ENCODE measurements at places on chromosomes 12 and 14.

DNA sequence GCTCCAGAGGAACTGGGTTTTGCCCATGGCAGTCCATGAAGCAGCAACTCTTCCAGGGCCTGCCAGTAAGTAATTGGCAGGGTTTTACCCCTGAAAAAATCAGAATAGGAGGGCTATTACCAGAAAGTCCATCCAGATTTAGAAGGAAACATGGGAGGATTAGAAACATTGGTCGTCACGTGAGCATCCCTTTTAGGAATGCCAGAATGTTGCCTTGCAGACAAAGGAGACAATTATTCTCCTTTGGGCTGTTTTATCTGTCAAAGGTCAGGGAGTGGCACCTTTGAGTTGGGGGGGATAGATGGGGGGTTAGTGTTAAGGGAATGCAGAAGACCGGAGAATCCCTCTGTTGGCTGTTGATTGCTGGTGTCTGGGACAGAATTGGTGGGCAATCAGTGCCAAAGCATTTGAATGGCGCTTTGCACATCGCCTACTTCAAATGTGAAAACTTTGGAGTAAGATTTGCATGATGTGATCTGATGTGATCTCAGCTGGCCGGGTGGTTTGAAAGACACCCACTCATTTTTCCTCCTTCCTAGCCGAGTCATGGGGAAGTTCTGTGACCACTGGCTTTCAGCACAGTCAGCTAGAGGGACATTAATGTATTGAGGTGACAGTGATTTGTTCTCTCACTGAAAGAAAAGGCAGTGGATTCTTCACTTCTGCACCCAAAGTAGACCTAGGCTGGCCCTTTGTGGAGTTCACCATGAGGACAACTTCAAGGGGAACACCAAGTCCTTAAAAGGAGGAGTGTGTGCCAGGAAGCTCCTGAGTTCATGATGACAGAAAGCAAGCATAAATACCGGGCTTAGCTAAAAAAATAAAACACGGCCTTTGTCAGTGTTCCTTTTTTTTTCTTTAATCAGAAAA lies 31.4 kb downstream of the FLVCR2 start:
- no peak for DNase-seq

DNA sequence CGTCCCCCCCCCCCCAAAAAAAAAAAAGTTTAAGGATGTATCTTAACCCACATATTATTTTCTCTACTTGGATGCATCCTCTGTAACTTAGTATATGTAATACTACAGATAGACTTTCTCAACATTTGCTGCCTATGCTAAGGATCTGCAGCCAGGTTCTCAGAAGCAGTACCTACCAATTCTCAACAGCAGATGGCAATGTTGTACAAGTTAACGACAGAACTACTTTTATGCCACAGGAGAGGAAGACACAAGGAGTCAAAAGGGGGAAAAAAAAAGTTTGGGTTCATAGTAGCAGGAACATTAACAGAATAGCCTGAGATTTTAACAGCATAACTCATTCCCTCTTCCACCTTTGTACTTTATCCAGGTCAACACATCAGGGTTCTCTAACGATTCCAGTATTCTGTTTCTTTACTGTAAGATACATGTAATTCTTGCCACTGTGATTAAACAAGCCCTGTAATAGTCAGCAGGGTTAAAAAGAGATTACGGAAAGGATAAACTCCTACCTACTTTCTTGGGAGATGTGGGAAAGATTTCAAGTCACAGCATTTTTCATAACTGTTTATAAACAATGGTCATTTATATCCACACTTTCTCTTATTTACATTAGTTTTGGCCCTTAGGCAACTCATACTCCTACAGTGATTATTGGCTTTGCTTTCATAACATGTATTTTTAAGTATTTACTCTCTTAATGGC lies 5.7 kb upstream of the NEK9 start:
- DNase-seq = no peak

DNA sequence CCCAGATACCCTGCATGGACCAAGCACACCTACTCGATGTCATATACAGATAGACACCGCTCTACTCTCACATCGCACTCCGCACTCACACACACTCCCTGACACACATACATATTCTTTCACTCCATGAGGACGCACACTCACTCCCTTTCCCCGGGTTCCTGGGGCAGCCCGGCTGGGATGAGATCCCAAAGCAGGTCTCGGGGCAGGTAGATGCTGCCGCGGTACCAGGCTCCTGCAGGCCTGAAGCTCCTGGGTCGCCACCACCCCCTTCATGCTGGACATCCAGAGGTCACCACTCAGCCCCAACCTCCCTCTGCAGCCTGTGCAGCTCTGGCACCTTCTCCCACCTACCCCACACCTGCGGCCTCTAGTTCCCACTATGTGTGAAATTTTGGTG lies 2.3 kb downstream of the C1QL4 start:
- DNase-seq = no peak

- DNase-seq = peak; percentile 99
Observed at GRCh38 chr14:68476212-68477109, 316.4 kb downstream of the ZFP36L1 start.

DNA sequence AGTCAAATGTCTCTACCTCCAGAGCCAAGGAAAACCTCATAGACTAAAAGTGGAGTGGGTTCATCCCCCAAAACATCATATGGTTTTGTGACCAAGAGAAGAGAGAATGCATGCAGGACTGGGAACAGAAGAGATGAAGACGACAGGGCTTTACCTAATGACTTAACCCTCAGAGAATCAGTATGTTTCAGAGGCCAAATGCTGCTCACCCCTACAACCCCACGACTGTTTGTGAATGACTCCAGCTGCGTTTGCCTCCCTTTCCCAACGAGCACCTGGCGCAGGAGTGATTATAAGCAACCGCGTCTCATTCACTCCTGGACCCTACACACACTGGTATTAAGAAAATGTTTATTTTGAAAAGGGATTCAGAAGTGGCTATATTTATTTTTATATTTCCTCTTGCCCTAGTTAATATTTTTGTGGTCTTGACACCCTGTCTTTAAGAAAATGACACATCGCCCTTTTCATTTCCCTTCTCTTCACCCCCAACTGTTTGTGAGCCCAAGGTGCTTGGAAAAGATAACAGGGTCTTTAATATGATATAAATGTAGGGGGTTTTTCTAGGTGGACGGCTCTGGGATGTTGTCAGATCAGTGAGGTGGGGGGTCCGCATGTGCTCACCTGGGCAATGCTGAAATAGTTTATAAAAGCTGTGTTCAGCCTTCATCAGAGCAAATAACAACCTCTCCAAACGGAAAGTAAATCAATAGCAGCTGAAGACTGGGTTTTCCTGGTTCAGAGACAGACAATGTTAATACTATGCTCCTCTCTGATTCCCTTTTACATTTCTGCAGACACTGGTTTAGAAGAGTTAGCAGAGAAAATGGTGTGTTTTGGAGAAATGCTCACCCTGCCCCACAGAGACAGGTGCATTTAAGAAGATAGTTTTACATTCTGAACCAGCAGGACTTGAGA lies 77.7 kb downstream of the SLC15A4 start:
- no peak for DNase-seq

- DNase-seq = no peak
Observed at GRCh38 chr12:124509300-124509675, 58.1 kb downstream of the NCOR2 start.

DNA sequence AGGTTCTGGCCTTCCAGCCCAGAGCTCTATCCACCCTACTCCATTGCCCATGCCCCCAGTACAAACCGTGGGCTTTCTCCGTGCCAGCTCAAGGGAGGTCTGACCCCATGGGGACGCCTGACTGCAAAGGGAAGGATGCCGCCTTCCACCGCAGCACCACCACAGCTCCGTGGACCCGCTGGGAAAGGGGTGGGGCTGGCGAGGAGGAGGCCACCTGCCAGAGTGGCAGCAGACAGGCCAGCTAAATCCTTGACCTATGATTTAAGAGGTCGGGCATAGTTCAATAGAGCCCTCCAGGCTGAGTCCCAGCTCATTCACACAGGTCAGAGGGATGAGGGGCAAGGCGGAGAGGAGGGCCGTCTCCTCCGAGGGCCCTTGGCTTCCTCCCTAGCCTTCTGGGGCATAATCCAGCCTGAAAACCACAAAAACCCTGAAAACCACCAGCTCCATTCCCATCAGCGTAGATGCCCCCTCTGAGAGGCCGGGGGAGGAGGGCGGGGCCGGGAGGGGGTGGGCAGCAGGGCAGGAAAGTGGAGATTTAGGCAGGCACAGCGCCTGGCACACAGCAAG lies 14.9 kb upstream of the FIGNL2 start:
- DNase-seq = no peak

DNA sequence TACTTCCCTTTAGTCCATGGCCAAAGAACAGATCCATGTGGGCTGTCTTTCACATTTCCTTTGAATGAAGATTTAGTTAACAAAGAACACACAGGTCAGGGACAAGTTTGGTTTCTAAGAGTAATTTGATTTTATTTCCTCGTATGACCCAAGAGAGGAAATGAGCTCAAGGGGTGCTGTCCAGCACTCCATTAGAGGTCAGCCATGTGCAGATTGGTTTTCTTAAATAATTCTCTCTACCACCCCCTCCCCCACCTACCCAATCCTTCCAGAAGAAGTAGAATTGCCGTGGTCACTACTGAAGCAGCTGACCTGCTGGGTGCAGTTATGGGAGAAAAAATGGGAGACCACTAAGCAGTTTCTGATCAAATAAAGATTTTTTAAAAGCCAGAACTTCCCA lies 13.9 kb upstream of the OAS1 start:
- no peak for DNase-seq

DNA sequence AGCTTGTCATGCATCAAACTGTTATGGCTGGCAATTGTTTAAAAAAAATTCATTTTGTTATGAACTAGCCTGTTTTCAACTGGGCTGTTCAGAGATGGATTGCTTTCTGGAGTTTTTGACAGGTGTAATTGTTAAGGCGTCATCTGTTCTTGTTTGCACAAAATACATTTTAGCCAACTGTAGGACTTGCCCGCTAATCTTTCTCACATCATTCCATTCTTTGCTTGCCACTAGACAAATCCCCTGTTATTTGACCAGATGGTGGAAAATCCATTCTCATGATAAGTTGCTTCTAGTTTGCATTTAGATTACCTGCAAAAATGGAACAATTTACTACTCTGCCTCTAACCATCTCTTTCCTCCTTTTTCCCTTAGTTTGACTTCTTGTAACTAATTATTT lies 114.3 kb downstream of the NPAS3 start:
- no peak for DNase-seq

GRCh38 chr14:105299654-105300541 lies 903 bp downstream of the BRF1 start:
- no peak for DNase-seq

DNA sequence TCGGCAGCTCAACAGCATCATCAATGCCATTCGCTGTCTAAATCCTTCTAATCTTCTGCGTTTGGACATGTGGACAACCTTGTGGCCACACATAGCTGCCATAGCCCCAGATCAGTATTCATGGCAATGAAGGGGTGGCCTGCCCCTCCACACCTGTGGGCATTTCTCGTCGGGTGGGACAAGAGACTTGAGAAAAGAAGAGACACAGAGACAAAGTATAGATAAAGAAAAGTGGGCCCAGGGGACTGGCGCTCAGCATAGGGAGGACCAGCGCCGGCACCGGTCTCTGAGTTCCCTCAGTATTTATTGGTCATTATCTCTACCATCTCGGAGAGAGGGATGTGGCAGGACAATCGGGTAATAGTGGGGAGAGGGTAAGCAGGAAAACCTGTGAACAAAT lies 42.3 kb downstream of the MAGOHB start:
- no peak for DNase-seq

DNA sequence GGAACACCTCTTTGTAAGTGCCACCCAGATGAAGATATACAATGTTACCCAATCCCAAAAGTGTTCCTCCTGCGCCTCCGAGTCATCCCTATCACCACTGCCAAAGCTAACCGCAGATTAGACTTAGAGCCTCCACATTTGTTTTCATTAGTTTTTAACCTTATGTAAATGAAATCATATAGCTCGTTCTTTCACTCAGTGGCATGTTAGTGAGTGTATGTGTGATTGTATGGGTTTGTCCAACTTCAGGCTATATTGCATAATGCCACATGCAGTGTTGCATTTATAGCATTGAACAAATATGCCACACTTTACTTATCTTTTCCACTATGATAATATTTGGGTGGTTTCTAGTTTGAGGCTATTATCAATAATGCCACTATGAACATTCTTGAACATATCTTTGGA lies 18.0 kb downstream of the MAP1LC3B2 start:
- DNase-seq = no peak

GRCh38 chr14:102154821-102155549 lies 15.3 kb downstream of the WDR20 start:
- no peak for DNase-seq

GRCh38 chr12:12889701-12890100 lies 1.7 kb upstream of the GPRC5A start:
- no peak for DNase-seq

GRCh38 chr14:67453575-67454300 lies 34.8 kb downstream of the TMEM229B start:
- no peak for DNase-seq

DNA sequence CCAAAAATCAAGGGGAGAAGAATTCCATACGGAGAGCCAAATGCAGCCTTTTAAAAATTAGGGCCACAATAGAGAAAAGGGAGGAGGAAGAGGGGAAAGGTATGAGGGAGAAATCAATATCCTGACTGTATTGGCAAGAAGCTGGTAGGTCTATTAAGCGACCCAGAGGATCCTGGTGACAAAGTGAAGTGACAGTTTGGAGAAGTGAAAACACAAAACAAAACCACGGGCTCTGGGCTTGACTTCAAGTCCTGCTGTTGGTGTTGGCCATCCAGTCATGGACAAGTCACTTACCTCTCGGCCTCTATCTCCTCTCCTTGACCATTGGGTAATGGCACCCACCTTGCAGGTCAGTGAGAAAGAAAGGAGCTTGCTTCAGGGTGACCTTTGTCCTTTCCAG lies 47.0 kb upstream of the KCNA5 start:
- no peak for DNase-seq

GRCh38 chr12:45726603-45727300 lies 2.8 kb upstream of the ARID2 start:
- no peak for DNase-seq

DNA sequence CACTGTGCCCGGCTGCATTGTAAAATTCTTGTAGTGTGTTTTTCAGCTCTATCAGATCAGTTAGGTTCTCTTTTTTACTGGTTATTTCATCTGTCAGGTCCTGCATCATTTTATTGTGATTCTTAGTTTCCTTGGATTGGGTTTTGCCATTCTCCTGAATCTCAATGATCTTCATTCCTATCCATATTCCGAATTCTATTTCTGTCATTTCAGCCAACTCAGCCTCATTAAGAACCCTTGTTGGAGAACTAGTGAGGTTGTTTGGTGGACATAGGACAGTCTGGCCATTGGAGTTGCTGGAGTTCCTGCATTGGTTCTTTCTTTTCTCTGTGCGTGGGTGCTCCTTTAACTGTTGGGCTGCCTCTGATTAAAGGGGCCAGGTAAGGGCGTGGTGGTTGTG lies 5.6 kb upstream of the C1S start:
- DNase-seq = no peak

DNA sequence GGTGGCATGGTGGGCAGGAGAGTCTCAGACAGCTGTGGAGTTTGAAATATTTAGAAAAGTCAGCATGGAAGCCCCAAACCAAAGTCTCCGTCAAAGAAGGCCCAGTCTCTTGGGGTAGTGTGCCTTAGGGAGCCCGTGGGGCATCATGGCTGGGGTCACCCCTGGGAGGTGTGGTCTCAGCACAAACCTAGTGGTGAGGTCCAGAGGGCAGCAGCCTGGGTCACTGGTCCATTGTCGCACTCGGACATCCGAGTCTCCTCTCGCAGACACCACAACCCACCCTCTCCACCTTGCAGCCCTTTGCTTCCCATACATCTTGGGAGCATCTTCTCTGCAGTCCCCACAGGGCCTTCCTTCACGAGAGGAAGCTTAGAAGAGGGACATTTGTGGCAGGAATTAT lies 588.0 kb upstream of the TMEM132C start:
- no peak for DNase-seq

GRCh38 chr12:19771858-19772257 lies 332.6 kb downstream of the AEBP2 start:
- no peak for DNase-seq

GRCh38 chr12:69024413-69024812 lies 91.4 kb upstream of the CPM start:
- DNase-seq = peak; percentile 98
